ENCODE measurements at places on chromosomes 2 and 18.

GRCh38 chr2:51995293-51995692 is 963.4 kb upstream of the NRXN1 start:
- DNase-seq: no peak

GRCh38 chr2:127024769-127025358 is 82.1 kb downstream of the BIN1 start:
- DNase-seq: peak; percentile 72

- no peak for DNase-seq
Measured at GRCh38 chr2:200039724-200040650, 84.6 kb downstream of the MAIP1 start.

- DNase-seq: no peak
Measured at GRCh38 chr2:112001136-112001715, 53.8 kb upstream of the TMEM87B start.

- DNase-seq: no peak
Measured at GRCh38 chr18:74489676-74490075, 6.5 kb upstream of the CNDP2 start.

- DNase-seq: no peak
Measured at GRCh38 chr18:13353084-13353823, 134.7 kb downstream of the LDLRAD4 start.

DNA sequence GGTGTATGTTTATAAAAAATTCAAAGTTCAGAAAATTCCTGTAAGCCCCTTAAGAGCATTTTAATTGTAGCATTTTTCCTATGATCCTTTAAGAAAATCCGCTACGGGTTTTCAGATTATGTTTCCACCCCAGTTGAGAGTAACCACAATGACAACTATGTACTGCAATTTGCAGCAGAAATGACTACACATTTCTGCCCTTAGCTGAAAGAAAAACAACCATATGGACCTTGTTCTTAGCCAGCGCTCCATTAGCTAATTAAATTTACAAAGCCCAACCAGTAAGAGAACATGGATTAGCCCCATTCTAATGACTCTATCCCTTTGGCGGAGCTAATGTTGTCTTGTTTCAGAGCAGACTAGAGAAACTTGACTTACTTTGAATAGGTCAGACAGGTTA is 247.6 kb downstream of the SLC8A1 start:
- DNase-seq: no peak

GRCh38 chr2:105800953-105801635 is 56.4 kb downstream of the NCK2 start:
- no peak for DNase-seq

DNA sequence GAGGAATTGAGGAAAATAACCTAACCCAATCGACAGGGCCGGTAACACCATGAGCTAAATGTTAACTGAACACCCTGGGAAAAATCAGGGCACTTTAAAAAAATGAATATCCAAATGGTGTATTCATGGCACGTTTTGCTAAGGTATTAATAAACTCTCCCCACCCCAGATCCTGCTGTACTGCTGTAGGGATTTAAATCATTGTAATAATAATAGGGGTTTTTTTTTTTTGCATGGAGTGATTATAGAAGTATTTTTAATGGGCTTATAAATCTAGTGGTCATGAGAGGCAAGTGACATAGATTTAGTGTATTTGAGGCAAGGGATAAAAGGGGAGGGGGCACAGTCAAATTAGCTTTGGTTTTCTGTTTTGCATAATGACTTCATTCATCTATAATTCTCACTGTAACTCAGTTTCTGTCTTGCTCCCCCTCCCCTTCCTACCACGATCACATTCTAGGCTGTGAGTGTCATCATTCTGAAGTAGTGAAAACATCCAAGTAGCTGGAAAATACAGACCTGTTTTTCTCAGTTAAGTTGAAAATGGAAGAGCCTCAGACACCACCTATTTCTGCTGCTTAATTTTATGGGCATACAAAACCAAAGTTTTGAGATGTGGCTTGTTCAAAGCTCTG is 18.2 kb upstream of the MGAT5 start:
- no peak for DNase-seq

DNA sequence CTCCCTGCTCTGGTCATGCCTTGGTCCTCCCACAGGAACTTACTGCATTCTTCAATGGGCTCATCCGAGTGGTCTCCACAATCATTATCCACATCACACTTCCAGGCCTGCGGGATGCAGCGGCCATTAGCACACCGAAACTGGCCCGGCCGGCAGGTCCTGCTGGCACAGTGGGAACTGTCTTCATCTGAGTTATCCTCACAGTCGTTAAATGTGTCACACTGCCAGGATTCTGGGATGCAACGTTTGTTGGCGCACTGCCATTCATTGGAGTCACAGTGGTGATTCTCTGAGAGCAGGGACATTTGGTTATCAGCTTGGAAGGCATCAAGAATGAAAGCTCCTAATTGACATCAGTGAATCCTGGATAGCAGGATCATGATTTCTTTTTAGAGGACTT is 104.5 kb downstream of the DHRS9 start:
- DNase-seq: peak; percentile 26

GRCh38 chr2:215390550-215390913 is 45.3 kb downstream of the FN1 start:
- no peak for DNase-seq

DNA sequence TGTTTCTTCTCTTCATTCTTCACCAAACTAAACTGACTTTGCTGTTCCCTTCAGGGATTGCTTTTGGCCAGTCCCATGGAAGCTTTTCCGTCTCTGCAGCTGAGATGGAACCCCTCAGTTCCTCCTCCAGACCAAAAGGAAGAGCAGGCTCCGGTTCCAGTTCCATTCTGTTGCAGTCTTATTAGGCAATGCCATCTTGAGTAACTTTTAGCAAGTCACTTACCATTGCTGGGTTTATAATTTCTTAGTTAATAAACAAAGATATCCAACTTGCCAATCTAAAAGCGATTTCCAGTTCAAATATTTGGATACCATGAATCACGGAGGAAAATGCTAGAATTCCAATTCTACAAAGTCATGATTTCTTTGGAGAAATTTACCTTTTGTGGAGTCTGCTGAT is 214.3 kb upstream of the LYPD1 start:
- DNase-seq: no peak

GRCh38 chr2:163698857-163699256 is 37.0 kb downstream of the FIGN start:
- no peak for DNase-seq

DNA sequence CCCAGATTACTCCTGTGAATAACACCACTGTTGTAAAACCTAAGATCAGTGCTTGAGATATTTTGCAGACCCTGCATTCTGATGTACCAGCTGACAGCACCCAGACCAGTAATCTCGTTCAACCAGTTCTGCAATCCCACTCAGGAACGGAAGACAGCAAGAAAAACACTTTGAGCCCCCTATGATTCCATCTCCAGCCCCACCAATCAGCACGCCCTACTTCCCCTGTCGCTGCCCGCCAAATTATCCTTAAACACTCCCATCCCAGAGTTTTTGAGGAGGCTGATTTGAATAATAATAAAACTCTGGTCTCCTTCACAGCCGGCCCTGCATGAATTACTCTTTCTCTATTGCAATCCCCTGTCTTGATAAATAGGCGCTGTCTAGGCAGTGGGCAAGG is 173.9 kb upstream of the CDH2 start:
- DNase-seq: no peak

DNA sequence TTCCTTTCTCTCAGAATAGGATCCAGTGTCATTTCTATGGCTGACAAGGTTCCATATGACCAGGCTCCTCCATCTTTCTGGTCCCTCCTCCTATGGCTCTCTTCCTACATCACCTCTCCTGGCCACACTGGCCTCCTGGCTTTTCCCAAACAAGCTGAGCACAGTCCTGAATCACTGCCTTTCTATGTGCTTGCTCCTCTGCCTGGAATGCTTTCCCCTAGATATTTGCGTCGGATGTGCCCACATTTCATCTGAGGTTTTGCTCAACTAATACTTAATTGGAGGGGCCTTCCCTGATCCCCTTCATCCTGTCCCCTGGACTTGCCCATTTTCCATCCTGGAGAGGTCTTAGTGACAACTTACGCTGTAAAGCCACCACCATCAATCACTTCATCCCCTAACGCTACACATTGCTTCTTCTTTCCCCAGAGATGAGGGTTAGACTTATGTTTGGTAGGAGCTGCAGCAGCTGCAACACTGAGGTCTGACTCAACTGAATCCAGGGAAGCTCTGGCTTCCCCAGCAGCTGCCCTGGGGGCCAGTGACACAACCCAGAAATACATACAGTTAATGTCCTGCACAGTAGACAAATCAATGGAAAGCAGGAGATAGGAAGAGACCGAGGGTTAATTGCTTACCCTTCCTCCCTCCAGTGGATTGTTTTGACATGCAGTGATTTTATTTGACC is 42.9 kb downstream of the QPCT start:
- no peak for DNase-seq

- no peak for DNase-seq
Measured at GRCh38 chr18:12086249-12086648, 7.4 kb upstream of the ANKRD62 start.

GRCh38 chr2:98614024-98614739 is 5.8 kb downstream of the UNC50 start:
- DNase-seq: no peak

- DNase-seq: no peak
Measured at GRCh38 chr2:190351955-190352354, 8.6 kb downstream of the INPP1 start.

- DNase-seq: no peak
Measured at GRCh38 chr2:205364261-205364660, 318.0 kb upstream of the NRP2 start.

DNA sequence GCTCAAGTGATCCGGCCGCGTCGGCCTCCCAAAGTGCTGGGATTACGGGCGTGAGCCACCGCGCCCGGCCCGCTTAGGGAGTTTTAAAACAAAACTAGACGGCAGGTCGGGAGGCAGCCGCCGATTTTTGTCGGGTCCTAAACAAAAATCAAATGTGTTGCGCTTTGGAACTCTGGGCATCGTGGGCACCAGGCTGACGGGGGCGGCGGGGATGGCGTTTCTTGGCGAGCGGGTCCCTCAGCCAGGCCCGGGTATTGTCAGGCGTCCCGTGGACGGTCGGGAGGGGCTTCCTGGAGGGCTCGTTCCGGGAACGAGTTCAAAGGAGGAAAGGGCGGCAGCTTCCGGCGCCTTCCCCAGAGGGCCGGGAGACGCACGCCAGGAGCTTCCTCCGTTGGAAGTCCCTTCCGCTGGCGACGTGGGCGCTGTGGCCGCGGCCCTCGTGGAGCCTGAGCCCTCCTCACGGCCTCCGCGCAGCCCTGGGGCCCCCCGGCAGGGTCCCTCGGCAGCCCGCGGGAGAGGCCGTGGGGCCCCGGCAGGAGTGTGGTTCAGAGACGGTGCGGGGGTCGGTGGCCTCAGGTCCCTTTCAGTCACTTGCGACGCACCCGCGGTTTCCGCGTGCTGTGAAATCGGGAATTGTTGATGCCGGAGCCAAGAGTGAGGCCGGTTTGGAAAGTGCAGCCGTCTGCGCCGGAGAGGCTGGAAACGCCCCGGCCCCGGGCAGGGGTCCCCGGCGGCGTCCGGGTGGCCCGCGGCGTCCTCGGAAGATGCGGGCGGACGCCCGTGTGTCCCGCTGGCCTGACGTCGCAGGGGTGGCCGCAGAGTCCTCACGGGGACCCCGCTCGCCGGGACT is 59.3 kb downstream of the EMILIN2 start:
- no peak for DNase-seq

- no peak for DNase-seq
Measured at GRCh38 chr2:127770973-127771735, 39.8 kb downstream of the WDR33 start.

GRCh38 chr18:63234841-63235240 is 84.7 kb downstream of the BCL2 start:
- no peak for DNase-seq

DNA sequence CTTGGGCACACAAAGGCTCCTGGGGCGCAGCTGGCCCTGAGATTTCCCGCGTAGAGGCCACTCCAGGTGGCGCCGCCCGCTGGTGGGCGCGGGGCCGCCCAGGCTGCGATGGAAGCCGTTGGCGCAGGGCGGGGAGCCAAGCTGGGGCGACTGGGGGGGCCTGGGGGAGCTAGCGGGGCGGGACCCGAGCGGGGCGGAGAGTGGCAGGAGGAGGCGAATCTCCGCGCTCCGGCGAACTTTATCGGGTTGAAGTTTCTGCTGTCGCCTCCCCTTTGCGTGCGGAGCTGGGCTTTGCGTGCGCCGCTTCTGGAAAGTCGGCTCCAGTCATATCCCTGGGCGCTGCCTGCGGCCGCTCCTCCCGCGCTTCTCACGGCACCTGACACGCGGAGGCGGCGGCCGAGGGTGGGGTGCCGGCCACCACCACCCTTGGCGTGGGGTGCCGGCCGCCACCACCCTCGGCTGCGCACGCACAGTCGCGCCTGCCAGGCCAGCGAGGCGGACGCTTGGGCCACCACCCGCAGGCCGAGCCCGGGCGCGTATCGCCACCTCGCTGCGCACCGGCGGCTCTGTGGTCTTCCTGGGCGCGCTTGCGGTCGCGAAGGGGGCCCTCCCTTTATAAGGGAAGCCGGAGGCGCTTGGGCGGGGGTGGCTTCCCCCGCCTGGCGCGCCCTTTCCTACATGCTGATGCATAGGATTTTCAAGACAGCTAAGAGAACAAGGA is 919 bp upstream of the CYP1B1 start:
- DNase-seq: peak; percentile 37

DNA sequence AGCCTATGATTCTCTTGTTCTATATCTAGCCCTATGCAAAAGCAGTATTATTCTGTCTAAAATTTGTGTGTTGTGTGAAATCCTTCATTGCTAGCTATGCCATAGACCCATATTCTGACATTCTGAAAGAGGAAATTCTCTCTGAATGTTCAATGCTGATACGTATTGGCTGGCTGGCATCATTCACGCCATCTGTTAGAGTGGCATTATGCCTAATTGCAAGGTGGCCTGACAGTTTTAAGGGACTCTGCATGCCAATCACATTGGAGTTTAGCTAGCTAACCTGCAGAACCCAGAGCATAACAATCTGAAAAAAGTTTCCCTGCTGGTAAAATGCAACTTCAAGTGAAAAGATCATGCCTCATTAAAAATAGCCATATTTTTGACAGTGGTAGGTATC is 316.0 kb downstream of the SOX11 start:
- no peak for DNase-seq

- no peak for DNase-seq
Measured at GRCh38 chr2:190311893-190312634, 7.6 kb downstream of the HIBCH start.

DNA sequence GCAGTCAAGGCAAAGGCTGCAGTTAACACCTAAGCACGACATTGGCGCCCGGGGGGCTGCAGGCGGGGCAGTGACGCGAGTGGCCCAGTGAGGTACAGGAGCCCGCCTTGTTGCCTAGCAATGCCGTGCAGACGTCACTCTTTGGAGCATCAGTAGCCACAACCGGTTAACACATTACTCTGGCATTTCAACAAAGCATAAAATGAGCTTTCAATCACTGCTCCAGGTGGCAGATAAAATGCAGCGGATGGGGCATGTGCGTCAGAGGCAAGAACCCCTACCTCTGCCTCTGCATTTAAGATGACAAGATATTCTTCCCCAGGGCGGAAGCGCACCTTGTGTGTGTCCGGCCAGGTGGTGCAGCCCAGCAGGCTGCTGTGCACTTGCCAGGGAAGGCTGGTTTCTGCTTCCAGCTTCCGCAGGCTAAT is 139.4 kb downstream of the MTCL1 start:
- peak; percentile 67 for DNase-seq

- no peak for DNase-seq
Measured at GRCh38 chr2:195604706-195605105, 52.3 kb upstream of the SLC39A10 start.

- no peak for DNase-seq
Measured at GRCh38 chr18:62954366-62954765, 239.0 kb downstream of the PHLPP1 start.

- DNase-seq: peak; percentile 57
Measured at GRCh38 chr2:170073288-170073687, 104.7 kb upstream of the MYO3B start.
